Renal cortex interstitium (tissue), 15 donors: ENCODE measurements at places on chromosomes 7 and 10. TPM values are rescaled to one million over a fixed set of nuclear protein-coding genes. Genes with fewer than 3 reads are reported as not detected.

GRCh38 chr7:46146454-46147255 is 225.6 kb upstream of the IGFBP3 start:
- no peak for DNase-seq

DNA sequence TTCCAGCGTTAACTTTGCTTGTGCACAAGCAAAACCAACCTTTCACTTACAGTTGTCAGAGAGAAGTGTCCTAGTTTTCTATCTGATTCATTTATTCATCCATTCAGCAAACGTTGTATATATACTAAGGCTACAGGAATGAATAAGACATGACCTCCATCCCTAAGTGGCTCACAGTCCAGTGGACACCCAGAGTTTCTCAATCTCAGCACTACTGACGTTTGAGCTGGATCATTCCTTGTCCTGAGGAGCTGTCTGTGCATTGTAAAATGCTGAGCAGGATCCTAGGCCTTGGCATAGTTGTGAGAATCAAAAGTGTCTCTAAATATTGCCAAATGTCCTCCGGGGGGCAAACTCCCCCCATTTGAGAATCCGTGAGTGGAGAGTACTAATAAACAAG is 166.7 kb upstream of the PRKCQ start:
- DNase-seq: no peak

DNA sequence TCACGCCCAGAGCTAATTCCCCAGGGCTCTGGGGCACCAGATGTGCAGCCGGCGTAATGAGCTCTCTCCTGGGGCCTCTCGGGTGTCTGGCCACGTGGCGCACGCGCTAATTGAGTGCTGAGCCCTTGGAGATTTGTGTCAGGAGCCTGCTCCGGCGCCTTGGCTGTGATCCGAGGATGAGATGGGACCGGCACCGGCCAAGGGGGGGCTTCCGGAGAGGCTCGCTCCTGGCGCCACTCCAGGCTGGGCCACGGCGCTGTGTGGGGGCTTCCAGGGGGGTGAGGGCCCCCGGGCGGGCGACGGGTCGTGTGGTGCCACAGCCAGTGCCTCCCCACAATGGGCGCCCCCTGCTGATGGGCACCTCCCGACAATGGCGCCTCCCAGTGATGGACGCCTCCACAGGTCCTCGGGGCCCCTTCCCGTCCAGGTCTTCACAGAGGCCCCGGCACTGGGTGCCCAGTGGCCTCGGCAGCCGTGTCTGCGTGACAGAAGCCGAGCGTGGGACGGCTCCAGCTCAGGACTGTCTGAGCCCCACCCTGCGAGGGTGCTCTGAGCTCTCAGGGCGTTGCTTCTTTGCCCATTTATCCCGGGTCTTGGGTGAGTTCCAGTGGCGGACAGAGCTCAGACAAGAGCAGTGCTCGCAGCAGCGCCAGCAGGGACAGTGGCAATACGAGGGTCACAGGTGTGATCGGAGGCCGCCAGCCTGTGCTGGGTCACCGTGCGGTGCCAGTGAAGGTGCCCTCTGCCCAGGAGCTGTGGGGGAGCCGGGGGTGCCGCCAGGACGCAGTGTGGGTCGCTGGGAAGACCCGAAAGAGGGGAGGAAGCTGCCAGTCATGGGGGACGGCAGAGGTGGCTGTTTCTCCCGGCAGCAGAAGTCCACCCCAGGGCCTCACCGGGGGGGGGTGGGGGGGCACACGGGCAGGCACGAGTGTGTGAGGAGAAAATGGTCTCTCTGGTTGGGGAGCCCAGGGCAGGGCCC is 8.2 kb upstream of the NKX6-2 start:
- no peak for DNase-seq

- no peak for DNase-seq
These were observed 4.0 kb upstream of the MINPP1 start for GRCh38 chr10:87500646-87501048.

DNA sequence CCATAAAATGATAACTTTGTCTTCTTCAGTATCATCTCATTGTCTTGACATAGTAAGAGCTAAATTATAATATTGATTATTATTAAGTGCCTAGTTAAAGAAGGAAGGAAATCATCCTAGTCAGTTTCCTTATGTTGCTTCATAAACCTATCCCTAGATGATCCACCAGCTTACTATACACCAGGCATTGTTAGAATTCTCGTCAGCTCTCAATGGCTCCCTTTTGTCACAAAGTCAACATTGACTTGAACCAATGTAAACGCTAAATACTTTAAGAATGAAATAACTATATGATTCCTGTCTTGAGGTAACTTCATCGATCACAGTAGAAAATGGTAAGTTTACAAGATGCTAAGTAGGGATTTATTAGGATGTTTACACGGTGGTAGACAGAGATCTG is 1162.9 kb downstream of the CNTNAP2 start:
- no peak for DNase-seq

GRCh38 chr7:137965942-137966640 is 35.8 kb downstream of the CREB3L2 start:
- no peak for DNase-seq

GRCh38 chr10:109979215-109979614 is 28.6 kb upstream of the ADD3 start:
- no peak for DNase-seq

DNA sequence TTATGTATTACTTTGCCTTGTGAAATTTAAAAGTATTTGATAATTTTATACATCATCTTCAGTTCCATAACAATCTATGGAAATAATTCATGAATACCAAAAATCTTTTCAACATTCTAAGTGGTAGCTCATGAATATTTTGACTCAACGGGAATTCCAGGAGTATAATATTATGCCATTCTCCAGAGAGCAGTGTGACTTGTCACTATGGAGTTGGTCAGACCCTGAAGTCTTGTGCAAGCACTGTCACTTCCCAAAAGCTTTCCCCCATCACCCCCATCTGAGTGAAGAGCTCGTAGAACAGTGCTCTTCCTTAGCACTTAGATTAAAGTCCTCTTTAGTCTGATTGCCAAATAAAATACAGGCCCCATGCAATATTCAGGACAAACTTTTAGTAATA is 29.4 kb upstream of the CCNJ start:
- no peak for DNase-seq

GRCh38 chr10:89852872-89853271 is 151.5 kb downstream of the KIF20B start:
- DNase-seq: no peak

GRCh38 chr10:130206216-130206737 is 70.1 kb downstream of the GLRX3 start:
- DNase-seq: no peak

DNA sequence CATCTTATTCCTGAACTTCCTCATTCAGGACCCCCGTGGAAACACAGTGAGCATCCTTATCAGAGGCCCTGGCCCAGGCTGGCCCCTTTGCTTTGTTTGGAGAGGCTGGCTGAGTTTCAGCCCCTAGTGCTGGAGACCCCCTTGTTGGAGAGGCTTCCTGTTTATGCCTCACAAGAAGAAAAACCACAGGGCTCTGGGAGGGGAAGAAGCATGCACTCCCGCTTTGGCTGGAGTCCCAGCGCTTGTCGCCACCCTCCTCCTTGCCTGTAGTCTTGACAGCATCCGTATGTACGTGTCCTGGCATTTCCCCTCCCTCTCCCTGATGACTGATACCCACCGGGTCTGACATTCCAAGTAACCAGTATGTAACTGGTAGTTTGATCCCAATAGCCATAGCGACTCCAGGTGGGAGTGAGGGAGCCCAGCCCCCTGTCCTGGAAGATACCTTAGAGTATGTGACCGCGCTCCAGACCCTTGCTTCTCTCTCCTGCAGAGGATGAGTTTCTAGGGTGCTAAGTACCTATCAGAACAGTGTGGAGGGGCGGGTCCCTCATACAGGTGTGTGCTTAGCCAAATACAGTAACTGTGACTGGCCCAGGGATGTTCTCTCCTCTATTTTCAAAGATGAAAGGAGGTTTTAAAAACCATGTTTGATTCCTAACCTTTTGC is 6.9 kb upstream of the ATP6V0E2 start:
- no peak for DNase-seq

DNA sequence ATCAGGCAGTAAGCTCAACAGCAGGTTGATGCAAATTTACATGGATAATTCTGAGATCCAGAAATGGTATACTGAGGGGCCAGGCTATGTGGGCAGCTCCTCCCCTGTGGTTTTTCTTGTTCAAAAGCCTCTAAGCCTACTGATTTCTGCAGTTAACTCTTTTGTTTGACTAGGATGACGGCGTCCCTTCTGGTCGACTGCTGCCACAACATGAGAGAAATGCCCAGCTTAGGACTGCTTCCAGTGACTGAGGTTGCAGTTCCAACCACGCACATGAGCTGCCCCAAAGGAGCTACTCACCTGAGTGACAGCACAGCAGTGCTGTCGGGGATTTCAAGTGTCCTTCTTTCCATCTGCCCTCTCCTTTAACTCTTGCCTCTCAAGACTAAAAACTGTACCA is 973.0 kb upstream of the GHITM start:
- peak; percentile 9 for DNase-seq

DNA sequence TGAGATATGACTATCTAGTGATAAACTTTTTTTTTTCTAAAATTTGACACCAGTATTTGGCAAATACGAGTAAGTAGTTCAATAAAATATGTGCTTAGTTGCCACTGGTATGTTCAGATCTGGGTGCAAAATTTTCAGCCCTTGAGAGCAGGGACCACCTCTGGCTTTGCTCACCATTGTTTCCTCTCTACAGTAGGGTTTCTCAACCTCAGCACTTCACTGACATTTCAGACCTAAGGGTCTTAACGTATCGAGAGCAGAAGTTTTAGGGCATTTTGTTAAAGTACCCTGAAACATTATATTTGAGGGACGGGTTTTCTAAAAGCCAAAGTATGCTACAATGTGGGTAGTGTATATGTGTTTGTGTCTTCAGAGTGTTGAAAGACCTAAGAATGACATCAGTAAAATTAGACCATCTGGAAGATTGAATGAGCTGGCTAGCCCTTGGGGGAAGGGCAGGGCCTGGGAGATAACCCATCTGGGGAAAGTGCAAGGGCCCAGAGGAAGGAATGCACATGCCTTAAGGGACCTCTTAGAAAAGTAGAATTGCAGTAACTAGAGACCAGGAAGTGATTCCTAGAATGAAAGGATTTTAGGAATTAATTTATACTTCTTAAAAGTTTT is 11.8 kb downstream of the BZW2 start:
- no peak for DNase-seq

- DNase-seq: no peak
These were observed 186.3 kb upstream of the ADARB2 start for GRCh38 chr10:1923586-1923985.

GRCh38 chr7:140656548-140657515 is 15.9 kb upstream of the ADCK2 start:
- no peak for DNase-seq

DNA sequence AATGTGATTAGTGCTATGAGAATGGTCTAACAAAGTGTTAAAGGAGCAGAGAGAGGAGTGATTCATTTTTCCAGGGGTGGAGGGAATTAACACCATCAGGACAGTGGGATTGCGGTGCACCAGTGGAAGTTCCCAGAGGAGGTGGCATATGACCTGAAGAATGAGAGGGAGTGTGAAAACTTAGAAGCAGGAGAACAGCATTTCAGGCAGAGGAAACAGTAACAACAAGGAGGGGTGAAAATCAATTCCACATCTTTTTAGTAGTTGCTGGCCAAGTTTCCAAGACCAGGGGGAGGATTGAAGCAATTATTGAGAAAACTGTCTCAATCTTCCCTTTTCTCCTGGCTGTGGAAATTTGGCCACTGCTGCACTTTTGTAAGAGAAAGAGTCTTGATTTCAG is 23.7 kb upstream of the CCDC172 start:
- DNase-seq: no peak

DNA sequence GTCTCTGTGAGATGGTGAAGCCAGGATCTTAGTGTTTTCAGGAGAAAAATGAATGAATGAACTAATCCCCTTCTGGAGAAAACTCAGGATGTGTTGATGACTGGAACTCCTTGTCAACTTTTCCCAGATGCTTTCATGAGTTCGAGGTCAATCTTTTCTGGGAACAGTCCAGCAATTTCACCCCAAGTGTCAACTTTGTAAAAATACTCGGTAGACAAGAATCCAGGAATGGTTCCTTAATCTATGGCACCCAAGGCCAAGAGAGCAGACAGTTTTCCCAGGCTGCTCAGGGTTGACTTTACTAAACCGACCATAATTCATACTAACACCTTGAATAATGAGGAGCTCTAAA is 31.1 kb upstream of the LYZL1 start:
- no peak for DNase-seq

DNA sequence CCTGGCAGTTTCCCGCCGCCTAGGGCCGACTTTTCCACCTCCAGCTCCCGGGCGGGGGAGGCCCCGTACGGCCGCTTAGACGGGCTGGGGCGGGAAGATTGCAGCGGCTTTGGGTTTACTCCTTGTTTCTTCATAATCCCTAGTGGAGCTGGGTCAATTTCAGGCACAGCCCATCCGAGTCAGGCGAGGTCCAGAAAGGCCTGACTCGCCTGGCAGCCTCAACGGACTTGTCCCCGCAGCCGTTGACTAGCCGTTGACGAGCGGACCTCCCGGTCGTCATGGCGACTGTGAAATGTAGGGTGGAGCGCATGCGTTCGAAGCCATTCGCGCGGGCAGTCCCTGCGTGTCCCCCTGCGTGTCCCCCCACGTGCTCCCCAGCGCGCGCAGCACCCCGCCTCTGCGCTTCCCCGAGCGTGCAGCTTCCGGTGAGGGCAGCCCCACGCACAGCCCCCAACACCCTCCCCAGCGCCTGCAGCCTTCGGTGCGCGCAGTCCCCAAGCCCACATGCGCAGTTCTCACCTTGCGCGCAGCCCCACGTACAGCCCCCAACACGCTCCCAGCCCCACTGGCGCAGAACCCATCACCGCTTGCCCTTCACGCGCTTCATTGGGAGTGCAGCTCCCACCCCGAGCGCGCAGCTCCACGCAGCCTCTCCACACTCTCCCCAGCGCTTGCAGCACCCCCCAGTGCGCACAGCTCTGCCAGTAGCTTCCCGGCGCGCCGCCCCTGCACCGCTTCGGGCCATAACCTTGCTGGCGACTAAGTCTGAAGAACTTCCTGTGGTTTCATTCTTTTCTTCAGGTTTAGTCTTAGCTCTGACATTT is 67.8 kb downstream of the TBX20 start:
- DNase-seq: peak; percentile 7

- DNase-seq: no peak
These were observed 103.1 kb upstream of the PARD3 start for GRCh38 chr10:34918060-34918775.

DNA sequence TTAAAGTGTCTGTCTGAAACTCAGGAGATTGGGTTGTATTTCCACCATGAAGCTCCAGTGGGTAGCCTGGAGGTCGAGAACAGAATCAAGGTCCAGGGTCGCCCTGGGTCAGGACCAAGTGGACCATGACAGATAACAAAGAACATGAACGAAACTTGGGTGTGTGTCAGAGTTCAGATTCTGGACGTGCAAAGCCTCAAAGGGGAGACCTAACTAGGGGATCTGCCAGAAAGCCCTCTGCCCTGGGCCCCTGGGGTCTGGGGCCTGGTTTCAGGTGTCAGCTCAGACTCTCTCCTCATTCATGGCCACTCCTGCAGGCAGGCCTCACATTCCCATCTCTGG is 1.6 kb downstream of the RASSF4 start:
- DNase-seq: no peak

The ZFAND2A gene
- 19.3 TPM for polyA plus RNA-seq

The OIT3 gene
- polyA plus RNA-seq: 4.4 TPM

The PKD2L1 gene
- polyA plus RNA-seq: 0.10 TPM

The SPDYE6 gene
- polyA plus RNA-seq: not detected

The TAS2R4 gene
- polyA plus RNA-seq: 5.4 TPM

The PNLIPRP3 gene
- polyA plus RNA-seq: not detected

The FAM237B gene
- 0.48 TPM for polyA plus RNA-seq

The UCN3 gene
- 0.45 TPM for polyA plus RNA-seq

The PDE6C gene
- polyA plus RNA-seq: 0.40 TPM

The IFIT1B gene
- polyA plus RNA-seq: 0.11 TPM

The TFEC gene
- polyA plus RNA-seq: 25.3 TPM

The GPR22 gene
- 0.22 TPM for polyA plus RNA-seq

The PRKG1 gene
- 13.7 TPM for polyA plus RNA-seq

The STEAP4 gene
- 0.18 TPM for polyA plus RNA-seq

The MSMB gene
- polyA plus RNA-seq: not detected

The CYP3A7 gene
- polyA plus RNA-seq: 1.4 TPM
